Breast epithelium (tissue), 4 donors: ENCODE measurements at places on chromosomes 7 and 10.

- no peak for DNase-seq
These were observed 305.2 kb upstream of the ETV1 start for GRCh38 chr7:14294637-14295036.

DNA sequence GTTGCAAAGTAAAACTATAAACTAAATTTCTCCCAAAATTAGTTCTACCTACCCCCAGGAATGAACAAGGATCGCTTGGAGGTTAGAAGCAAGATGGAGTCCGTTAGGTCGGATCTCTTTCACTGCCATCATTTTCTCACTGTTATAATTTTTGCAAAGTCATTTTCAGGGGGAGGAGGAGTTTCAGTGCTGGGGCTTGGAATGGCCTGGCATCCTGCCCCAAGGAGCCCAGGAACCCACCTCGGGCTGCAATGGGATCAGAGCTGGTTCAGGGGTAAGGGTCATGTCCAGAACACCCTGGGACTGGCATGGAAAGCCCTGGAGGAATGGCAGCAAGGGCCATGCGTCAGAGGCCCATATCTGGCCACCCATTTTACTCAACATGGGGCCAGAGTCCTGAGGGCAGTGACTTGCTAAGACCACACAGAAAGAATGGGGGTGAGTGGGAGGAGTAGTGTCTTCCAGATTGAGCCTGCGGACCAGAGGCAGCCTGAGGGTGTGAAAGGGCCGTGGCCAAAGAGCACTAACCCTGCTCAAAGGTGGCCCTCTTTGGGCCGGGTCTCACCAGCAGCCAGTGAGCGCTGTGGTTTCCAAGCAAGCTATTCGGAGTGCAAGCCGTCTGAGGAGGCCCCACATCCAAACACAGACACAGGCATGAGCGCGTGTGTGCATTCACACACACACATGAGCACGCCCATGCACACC lies 31.8 kb downstream of the GPRIN2 start:
- DNase-seq, result no peak

DNA sequence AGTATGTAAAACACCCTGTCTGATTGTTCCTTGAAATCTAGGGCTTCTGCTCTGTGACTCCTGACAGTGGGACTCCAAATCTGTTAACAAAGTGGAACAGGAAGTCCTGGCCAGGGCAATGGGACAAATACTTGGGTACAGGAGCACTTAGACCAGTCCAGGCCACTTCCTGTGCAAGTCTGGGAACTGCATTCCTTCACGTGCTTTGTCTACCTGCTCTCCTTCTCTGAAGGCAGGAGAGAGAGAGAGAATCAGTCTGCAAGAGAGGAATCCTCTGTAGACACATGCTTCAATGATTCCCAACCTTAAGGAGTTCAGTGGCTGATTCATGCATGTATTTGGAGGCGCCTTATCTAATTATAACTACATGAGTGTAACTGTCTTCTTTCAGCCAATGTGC lies 530.2 kb downstream of the GATA3 start:
- no peak for DNase-seq

DNA sequence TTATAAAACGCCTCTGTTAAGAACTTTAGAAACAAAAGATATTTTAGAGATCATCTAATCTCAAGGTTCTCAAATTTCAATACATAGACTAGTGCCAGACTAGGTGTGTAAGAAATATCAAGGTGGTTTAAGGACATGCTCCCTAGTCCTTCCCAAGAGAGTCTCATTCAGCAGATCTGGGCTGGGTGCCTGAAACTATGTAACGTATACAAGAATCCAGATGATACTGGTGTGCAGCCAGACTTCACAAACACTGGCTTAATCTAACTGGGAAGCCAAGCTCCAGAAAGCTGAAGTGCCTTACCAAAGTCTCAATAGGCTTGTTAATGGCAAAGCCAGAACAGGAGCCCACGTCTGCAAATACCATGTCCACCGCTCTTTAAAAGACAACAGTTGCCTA lies 105.0 kb upstream of the AMPH start:
- DNase-seq, result no peak

- DNase-seq, result no peak
These were observed 20.2 kb downstream of the GNAI1 start for GRCh38 chr7:80154656-80155333.

- DNase-seq, result no peak
These were observed 3.2 kb downstream of the IDI2 start for GRCh38 chr10:1022413-1022812.

DNA sequence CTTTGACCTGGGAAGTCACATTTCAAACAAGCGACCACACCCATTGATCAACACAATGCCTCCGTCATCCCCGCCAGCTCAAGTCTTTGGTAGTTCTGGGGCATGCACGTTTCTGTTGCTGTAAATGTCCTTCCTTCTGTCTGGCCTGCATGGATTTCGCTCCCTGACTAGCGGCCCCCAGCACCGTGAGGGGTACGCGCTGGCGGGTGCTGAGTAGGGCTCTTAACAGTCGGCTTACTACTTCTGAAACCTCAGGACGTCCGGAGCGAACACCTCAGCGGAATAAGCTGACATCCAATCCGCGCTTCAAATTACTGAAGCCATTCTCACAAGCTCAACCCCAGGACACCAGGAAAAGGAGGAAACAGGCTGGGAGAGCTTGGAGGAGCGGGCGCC lies 505 bp downstream of the NUDCD3 start:
- DNase-seq, result no peak

GRCh38 chr10:129793996-129794395 lies 170.1 kb downstream of the EBF3 start:
- DNase-seq, result no peak

- no peak for DNase-seq
These were observed 557 bp downstream of the BAG3 start for GRCh38 chr10:119651514-119652360.

- DNase-seq, result no peak
These were observed 16.0 kb downstream of the RNF32 start for GRCh38 chr7:156656598-156656997.

- DNase-seq, result no peak
These were observed 69.3 kb downstream of the FOXL3 start for GRCh38 chr7:359226-359765.

DNA sequence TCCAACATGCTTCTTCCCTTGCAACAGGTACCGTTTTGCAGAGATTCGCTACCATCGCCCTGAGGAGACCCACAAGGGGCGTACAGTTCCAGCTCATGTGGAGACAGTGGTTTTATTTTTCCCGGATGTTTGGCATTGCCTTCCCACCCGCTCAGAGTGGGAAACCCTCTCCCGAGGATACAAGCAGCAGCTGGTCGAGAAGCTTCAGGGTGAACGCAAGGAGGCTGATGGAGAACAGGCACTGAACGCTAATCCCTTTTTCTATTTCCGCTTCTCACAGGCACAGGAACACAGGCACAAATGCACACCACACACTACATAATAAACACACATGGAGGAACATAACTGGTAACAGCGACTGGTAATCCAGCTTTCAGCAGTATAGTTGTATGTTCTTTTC lies 35.2 kb downstream of the CCAR1 start:
- no peak for DNase-seq

- DNase-seq, result no peak
These were observed 34.3 kb downstream of the HTRA1 start for GRCh38 chr10:122495406-122496340.

DNA sequence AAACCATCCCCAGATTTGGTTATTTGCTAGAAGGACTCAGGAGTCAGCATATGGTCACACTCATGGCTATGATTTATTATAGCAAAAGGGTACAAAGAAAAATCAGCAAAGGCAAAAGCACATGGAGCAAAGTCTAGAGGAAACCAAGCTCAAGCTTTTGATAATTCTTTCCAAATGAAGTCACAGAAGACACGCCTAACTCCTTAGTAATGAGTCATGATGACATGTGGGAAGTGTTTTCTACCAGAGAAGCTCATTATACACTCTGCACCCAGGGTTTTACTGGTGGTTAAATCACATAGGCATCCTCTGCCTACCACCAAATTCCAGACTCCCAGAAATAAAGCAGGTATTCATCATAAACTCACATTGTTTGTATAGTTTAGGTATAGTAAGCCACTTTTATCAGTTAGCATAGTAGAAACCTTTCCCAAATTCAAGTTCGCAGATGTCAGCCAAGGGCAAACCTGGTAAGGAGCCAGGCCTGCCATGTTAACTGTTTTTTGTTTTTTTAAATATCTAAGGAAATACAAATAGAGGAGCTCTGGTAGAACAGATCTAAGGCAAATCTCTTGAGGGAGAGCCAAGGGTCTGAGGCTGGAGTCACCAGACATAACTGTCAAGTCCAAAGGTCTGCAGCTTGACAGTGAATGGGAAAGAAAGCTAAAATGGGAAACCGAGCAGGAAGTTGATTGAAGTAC lies 15.4 kb upstream of the HIBADH start:
- DNase-seq, result no peak

GRCh38 chr7:121073463-121074099 lies 85.1 kb downstream of the CPED1 start:
- DNase-seq, result no peak

GRCh38 chr7:112160771-112161150 lies 45.4 kb downstream of the DOCK4 start:
- DNase-seq, result no peak

DNA sequence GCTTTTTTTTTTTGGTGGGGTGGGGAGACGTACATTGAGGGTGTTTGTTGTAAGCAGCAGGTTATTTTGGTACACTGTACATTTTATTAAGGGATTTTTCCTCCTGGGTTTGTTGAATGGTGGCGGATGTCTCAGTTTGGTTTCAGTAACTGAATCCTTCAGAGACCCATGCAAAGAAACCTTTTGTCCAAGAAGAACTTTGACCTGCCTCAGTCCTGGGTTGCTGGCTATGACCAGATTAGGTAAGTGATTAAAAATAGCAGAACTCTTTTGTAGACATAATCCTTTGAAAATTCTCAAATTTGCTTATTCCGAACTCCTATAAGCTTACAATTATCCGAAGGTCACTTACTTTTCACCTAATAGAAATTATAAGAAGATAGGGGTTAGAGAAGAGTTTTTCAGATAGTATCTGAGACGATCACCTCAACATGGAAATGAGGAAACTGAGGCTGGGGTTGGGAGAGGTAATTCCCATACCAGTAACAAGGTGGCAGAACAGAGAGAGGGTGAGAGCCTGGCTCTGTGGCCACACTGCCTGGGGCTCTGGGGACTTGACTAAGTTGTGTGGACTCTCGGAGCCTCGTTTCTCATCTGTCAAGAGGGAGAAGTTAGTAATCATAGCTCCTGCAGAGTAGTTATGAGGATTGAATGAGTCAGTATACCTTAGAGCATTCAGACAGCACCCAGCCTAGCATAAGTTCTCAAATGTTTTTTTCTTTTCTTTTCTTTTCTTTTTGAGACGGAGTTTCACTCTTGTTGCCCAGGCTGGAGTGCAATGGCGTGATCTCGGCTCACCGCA lies 87.4 kb downstream of the CCNY start:
- DNase-seq, result no peak

DNA sequence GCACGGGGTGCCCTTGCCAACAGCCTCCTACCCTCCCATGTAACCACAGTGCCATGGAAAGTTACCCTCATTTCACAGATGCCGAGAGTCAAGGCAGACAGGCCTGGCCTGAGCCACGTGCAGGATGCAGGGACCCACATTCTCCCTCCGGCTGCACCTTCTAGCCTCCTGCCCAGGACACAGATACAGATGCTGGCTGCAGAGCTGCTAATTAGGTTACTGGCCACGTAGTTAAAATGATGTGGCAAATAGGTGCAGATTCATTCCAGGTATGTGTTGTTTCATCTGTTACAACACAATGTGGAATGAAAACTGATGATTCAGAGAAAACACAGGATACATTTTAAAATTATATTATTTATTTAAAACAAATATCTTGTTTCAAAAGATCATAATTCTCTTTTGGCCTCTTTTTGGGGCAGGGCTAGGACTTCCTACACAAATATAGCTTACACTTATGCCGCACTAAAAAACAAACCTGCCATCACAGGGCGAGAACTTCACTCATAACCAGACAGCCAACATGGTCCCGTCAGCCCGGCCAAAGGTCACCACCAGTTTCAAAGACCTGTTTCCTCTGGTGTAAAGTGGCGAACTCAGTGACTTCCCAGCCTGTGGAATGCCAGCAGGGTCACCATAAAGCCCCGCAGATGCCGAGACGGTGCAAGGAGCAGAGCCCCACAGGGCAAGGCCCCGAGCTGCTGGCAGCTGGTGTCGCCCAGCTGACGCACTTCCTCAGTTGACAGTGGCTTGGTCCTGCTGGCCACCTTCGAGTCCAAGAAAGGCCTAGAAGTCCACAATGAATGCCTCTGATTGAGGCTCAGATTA lies 83.5 kb downstream of the TNS3 start:
- no peak for DNase-seq

DNA sequence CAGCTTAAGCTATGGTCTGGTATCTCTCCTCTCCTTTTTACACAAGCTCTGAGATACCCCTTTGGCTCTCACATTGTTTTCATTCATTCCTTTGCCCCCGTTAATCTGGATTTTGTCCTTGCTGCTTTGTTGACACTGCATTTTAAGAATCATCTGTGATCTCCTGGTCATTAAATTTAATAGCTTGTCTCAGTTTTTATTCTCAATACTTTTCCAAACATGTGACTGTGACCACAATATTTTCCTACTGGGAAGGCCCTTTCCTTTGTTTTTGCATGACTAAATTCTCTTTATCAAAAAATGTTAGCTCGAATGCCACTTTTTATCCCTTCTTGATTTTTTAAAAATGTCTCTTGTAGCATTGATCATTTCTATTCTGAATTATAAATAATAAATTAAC lies 171.2 kb downstream of the SUGCT start:
- DNase-seq, result no peak

GRCh38 chr7:34756025-34756437 lies 98.0 kb downstream of the NPSR1 start:
- DNase-seq, result no peak

- DNase-seq, result no peak
These were observed 400.9 kb downstream of the SUGCT start for GRCh38 chr7:40535678-40536077.

GRCh38 chr7:107666790-107667189 lies 6.2 kb downstream of the SLC26A4 start:
- no peak for DNase-seq

DNA sequence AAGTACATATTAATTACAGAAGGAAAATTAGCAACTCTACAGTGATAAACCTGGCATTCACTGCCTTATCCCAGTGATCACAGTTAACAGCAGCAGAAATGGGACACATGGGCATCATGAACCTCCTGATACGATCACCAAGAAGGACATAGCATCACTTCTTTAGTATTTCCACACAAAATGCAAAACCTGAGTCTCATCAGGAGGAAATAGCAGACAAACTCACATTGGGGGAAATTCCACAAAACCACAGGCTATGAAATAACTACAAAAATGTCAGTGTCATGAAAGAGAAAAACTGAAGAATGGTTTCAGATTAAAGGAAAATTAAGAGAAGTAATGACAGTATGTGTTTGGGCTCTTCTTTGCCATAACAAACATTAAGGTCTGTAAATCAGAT lies 12.0 kb upstream of the PURB start:
- DNase-seq, result no peak

GRCh38 chr7:7180725-7181449 lies 1.5 kb upstream of the C1GALT1 start:
- DNase-seq, result no peak
